ENCODE measurements at places on chromosomes 16 and 17.

GRCh38 chr17:33521784-33522183 is 228.7 kb upstream of the ASIC2 start:
- DNase-seq, result no peak

DNA sequence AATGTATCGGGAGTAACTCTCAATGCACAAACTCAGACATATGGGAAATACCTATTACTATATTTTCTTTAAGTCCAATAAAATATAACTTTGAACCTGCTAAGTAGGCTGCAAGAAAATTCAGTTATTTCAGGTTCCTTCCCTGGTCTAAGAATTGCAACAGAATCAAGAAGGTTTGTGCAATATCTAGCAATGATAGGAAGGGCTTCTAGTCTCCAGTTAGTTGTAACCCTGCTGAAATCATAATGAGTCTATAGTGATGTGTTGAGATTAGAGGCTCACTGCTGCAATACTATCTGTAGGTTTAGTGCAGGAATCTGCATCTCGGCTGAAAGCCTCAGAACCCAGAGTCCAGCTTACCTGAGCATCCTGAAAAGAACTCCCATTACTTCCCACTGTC is 110.5 kb downstream of the PMP22 start:
- no peak for DNase-seq

DNA sequence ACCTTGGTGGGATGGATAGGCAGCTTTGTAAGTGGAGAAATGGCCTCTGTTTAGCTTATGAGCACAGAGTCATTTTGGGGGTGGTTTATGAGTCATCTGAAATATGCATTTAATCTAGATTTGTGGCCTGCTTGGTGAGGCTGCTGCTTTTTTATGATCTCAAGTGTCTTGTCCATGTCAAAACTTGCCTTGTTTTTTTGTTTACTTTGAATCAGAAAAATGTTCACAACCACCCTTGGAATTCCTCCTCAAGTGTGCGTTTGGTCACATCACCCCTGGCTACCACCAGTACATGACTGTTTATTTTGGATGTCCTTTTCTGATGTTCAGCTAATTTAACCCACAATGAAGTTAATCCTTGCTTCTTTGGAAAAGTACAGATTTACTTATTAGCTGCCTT is 64.6 kb downstream of the FTO start:
- peak; percentile 3 for DNase-seq

GRCh38 chr17:77455111-77455890 is 314.5 kb downstream of the SEC14L1 start:
- DNase-seq, result no peak

GRCh38 chr17:38320482-38320881 is 23.3 kb downstream of the GPR179 start:
- no peak for DNase-seq

- DNase-seq, result no peak
Measured at GRCh38 chr16:20884240-20884556, 16.0 kb downstream of the DCUN1D3 start.

DNA sequence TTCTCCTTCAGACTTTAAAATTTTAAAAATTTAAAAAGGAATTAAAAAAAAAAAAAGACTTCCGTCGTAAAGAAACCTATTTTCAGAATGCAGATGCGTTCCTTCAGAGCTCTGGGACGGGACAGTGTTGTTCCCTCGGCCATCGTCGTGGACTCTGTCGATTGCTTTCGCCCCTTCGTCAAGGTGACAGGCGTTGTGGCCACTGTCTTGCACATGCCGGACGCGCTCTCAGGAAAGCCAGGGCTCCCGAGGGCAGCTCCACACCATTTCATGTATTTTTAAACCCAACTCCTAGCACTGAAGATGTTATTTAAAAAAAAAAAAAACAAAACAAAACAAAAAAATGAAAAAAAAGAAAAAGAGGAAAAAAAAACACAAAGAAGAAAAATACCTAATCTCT is 22.3 kb downstream of the TMC6 start:
- DNase-seq, result no peak

- DNase-seq, result no peak
Measured at GRCh38 chr17:17713839-17714238, 32.6 kb downstream of the RAI1 start.

GRCh38 chr17:73770115-73770848 is 126.0 kb upstream of the SDK2 start:
- no peak for DNase-seq

DNA sequence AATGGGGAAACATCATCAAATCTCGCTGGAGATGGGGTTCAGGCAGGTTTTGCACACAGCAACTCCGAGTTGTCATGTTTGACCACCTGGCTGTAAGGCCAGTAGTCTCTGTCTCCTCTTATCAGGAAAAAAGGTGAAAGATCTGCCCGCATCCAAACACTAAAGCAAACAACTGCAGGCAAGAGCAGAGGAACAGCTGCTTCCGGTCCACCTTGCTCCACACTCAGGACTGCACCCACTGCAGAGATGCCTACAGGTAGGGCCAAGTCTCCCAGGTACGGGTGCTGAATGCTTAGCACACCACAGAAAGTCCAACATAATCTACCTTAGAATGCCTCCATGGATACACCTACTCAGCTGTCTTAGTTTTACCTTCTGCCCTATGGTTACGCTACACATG is 7.3 kb downstream of the TEX2 start:
- no peak for DNase-seq

DNA sequence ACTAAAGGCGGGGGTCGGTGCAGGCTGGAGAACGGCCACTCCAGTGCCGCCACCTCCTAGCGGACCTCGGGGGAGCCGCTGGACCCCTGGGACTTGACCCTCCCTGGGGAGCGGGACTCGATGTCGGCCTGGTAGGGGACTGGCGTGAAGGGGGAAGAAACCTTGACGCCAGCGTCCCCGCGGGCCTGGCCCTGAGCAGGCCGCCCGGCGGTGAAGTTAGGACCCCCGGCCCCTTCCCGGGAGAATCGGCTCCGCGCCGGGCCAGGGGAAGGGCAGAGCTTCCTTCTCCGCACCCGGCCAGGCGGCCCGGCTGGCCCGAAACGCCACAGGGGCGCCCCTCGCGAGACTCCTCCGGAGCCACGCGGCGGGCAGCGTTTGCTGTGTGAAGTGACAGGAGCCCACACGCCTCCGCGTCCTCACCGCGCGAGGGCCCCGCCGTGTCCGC is 389 bp downstream of the DUS1L start:
- peak; percentile 30 for DNase-seq

GRCh38 chr17:56499799-56500388 is 93.6 kb upstream of the NOG start:
- no peak for DNase-seq

GRCh38 chr17:16954521-16954920 is 17.4 kb downstream of the TNFRSF13B start:
- DNase-seq, result no peak

DNA sequence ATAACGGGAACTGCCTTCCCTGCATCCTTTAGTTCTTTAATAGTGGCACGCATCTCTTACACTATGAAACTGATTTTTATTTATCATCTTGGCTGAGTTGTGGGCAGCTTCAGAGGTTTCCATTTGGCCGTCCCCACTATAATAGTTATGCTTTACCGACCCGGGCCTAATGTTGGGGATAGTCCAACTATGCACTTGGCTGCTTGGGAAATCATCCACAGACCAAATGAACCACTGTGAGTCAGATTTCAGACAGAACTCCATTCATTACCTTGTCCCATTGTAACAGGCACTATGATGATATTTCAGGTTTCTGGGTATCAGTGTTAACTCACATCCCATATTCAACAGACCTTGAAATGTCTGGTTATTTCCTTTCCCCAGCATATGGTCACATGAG is 6.1 kb upstream of the SLFN5 start:
- no peak for DNase-seq

DNA sequence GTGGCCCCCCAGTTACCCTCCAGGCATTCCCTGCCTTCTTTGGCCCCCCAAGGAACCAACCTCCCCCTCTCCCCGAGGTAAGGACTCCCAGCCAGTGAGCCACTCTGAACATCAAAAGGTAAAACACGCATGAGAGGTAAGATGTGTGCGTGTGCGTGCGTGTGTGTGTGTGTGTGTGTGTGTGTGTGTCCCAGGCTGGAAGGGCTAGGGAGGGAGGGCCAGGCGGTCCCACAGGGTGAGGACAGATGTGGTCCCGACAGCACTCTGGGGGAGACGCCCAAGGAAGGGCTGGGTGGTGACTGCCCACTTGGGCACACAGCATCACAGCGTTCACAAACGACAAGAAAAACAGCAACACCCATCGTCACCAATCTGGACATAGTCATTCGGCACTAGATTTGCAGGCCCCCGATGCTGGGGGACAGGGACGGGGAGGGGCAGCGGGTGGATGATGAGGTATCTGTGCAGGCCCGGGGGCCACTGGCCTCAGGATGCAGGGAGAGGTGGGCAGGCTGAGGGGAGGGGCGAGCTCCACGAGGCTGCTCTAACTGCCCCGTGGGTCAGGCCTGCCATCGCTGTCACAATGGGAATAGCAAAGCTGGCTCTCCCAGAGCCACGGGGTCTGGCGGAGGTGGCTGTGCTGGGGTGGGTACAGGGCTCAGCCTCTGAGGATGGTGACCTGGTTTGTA is 16.3 kb downstream of the MNT start:
- DNase-seq, result no peak

DNA sequence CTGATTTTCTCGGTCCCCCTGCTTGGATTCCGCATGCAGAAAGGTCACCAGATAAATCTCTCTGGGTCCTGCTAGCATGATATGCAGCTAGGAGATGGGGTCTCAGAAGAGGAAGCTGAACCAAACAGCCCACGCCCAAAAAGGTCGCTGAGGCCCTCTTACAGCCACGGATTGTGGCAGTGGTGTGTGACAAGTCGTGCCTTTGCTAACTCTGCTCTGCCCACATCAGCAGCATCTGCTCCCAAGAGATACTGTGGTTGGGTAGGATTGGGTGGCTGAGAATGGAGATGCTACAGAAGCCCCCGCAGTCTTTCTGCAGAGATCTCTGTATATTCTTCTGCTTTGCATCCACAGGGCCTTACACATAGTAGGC is 15.2 kb upstream of the SKAP1 start:
- no peak for DNase-seq

DNA sequence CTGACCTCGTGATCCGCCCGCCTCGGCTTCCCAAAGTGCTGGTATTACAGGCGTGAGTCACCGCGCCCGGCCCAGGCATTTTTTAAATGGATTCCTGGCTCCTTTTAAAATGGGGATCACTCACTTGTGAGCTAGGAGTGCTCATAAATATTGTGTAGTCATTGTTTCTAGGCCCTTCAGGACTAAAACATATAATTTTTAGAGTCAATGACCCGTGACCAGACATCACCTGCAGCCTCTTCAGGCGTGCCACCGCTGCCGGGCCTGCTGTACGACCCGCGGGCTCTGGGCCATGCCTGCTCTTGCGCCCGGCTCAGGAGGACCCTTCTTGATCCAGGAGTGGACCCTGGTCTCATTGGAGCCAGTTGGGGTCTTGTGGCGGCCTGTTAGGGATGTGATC is 30.8 kb downstream of the EFCAB5 start:
- no peak for DNase-seq

GRCh38 chr16:54459509-54460262 is 173.1 kb upstream of the IRX3 start:
- DNase-seq, result no peak

GRCh38 chr17:63519972-63520882 is 2.9 kb upstream of the KCNH6 start:
- DNase-seq, result no peak

- no peak for DNase-seq
Measured at GRCh38 chr16:66274335-66275110, 92.0 kb upstream of the CDH5 start.

DNA sequence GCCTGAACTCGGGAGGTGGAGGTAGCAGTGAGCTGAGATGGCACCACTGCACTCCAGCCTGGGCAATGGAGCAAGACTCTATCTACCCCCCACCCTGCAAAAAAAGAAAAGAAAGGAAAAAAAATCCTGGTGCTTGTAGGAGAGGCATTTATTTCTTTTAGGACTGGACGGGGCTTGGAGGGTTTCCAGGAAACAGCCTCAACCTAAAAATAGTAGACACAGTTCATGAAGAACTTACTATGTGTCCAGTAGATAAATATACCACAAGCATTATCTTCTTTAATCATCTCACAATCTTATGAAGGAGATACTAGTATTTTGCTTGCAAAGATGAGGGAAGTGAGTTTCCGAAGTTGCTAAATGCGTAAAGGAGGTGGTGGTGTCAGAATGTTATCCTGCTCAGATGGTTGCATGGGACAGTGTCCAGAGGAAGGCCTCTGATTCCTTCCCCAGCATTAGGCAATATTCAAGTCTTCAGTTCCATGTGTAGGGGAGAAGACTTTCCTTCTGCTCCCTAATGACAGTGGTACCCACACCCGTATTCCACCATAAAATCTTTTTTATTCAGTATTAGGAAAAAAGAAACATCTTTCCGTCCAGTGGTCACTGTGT is 263.2 kb downstream of the WWOX start:
- no peak for DNase-seq

- no peak for DNase-seq
Measured at GRCh38 chr17:17561408-17562145, 29.9 kb downstream of the PEMT start.

- no peak for DNase-seq
Measured at GRCh38 chr16:8408855-8409567, 181.3 kb downstream of the TMEM114 start.

GRCh38 chr17:44924107-44924544 is 8.8 kb upstream of the GFAP start:
- no peak for DNase-seq

- DNase-seq, result no peak
Measured at GRCh38 chr16:11581678-11582077, 5.0 kb downstream of the LITAF start.

DNA sequence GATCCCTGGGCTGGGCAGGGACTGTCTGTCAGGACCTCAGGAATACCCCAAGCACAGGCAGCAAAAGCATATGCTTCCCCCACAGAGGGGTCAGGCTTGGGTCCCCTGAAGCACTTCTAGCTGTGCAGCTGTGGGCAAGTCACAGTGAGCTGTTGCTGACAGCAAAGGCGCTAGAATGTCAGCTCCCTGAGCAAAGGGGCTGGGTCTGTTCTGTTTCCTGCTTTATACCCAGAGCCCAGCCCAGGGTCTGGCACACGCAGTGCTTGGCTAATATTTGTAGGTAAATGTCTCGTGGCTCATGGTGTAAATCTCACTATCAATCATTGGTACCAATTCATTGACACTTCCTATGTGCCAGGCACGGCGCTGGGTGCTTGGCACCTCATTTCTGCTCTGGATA is 16.6 kb upstream of the MPRIP start:
- DNase-seq, result no peak

DNA sequence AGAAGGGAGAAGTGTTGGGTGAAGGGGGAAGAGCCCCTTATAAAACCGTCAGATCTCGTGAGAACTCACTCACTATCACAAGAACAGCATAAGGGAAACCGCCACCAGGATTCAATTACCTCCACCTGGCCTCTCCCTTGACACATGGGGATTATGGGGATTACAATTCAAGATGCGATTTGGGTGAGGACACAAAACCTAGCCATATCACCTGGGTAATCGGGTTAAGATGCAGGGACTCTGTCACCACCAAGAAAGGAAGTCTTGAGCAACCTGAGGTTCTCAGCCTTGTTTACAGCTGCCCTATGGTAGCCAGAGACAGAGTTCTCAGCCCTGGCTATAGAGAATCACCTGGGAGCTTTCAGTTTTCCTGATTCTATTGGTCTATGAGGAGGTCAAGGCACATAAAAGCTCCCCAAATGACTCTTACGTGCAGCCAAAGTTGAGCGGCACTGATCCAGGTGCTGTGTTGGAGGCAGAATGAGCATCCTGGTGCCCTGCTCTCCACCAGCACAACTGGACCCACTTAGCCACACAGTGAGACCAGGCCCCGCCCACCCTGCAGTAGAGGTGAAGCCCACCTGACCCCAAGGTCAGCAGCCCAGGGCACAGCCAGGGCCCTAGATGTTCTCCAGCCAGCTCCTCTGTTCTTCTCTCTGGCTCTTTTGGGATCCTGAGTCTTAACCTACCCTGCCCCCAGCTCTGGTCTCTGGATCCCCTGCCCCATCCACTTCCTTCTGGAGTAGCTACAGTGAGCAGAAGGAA is 138.5 kb upstream of the CDH5 start:
- no peak for DNase-seq

Measured in hematopoietic multipotent progenitor cell (in vitro differentiated cells).